Hematopoietic multipotent progenitor cell treated with erythropoietin and hydrocortisone succinate and interleukin-3 and kit ligand, for 4 days (in vitro differentiated cells): ENCODE measurements at places on chromosomes 7 and 10.
A peak's percentile ranks its signal among the peaks of the same experiment; 100 is the strongest.

DNA sequence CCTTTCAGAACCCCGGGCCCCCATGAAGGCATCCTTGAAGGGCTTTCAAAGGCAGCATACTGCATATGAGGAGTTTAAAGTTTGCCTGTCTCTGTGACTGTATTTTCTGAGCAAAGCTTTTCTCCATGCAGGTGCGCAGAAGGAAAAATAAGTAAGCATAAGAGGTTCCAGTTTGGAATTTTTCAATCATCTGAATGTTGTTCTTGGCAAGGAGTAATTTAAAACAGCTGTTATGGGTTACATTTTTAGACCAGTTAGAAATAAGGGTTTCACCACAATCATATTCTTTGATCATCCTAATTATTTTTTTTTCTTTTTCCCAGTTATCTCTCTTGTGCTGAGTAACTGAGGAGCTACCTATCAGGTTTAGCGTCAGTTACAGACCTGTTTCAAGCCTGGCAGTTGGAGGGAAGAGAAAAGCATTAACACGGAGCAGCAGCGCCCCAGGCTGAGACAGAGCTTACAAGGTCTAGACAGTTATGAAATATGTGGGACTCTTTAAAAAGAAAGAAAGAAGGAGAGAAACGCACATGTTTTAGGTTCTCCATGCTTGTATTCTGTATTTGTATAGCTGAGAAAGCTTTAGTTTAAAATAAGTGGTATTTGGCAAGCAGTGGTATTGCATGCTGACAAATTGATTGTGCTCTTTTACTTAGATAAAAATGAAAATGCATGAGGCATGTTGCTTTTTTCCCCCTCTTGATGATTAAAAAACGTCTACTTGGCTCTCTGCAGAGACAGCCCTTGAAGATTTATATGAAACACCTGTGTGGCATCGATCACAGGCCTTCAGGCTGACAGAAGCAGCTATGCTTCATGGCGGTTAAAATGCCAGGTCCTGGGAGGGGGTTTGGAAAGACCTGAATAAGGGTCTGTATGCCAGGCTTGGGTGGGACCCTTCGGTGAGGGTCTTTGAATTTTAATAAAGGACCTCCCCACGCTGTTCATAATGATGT lies 157.6 kb downstream of the GRK5 start:
- DNase-seq, result no peak

DNA sequence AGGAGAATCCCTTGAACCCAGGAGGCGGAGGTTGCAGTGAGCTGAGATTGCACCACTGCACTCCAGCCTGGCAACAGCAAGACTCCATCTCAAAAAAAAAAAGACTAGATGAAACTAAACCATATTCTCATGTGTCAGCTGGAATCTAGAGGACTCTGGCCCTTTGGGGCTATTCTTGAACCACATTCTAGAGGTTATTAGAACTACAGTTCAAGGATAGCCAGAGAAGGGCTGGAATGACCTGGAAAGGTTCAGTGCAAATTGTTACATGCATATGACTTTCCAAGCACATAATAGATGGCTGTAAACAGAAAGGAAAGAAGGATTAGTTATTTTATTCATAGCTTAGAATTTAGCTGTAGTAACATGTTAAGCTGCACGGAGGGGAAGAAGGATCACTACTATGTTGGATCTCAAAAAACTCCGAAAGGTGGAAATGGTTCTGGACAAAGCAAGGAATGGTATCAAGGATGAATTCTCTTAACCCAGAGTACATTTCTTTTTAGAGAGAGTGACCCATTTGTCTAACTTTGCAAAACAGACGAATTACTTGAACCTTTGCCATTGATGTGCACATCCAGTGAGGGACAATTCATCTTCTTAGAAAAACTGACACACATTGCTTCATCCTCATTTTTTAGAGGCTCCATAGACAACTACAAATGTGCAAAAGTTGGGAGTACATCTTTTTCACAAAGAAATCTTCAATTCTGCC lies 124.0 kb upstream of the SAMD8 start:
- DNase-seq, result no peak

DNA sequence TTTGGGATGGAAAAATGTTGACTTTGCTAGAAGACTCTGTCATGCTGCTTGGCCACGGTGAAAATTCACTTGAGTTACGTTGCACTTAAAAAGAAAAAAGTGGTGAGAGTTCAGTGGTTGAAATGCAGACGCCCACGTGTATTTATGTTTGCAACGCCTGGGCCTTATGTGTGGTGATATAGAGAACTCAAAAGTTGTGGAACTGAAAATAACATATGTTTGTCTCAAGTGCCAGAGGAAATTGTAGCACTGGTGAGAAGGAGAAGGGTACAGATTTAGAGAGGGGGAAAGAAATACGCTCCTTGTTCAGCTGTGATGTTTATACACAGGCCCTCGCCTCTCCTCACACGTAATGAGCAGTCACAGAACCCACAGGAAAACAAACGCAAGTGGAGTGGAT lies 73.6 kb downstream of the EMX2 start:
- no peak for DNase-seq

GRCh38 chr7:20598459-20599309 lies 16.8 kb upstream of the ABCB5 start:
- DNase-seq, result peak; percentile 87

DNA sequence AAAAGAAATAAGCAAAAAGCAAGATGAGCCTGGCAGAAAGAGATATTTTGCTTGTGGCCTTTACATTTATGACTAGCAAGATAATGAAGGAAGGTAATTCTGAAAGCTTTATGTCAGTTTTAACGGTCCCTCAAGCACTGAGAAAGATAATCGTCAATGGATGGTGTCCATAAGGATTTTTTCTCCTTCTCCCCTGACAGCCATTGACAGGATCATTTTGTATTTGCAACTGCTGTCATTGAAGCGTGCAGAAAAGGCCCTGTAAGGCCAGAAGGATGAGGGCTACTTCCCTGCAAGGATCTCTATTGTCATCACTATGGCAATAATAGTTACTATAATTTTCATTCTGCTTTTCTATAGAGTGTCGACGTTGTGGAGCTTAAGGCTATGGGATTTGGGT lies 994 bp upstream of the LRGUK start:
- DNase-seq, result no peak

DNA sequence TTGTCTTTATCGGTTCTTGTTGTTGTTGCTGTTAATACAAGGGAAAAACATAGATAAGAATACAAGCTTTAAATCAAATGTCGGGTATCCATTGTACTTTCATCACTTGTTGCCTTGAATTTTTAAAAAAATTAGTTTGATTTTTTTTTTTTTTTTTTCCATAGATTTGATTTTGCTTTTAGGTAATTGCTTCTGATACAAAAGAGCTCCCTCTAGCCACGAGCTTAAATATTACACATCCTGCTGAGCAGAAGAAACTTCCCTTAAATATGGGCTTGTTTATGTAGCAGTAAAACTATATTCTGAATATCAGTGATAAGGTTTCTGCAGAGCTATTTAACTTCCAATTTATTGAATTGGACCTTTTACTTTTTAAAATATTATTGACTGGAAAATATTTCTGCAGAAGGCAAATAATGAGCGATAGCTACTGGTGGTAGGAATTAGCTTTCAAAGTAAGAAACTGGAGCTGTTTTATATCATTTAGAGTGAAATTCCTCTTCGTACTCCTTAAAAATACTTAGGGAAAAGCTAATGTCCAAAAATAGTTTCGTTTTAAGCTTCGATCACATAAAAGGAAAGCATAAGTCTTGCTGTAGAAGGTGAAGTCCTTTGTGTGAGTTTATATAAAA lies 216.9 kb downstream of the POLR1F start:
- DNase-seq, result peak; percentile 71

DNA sequence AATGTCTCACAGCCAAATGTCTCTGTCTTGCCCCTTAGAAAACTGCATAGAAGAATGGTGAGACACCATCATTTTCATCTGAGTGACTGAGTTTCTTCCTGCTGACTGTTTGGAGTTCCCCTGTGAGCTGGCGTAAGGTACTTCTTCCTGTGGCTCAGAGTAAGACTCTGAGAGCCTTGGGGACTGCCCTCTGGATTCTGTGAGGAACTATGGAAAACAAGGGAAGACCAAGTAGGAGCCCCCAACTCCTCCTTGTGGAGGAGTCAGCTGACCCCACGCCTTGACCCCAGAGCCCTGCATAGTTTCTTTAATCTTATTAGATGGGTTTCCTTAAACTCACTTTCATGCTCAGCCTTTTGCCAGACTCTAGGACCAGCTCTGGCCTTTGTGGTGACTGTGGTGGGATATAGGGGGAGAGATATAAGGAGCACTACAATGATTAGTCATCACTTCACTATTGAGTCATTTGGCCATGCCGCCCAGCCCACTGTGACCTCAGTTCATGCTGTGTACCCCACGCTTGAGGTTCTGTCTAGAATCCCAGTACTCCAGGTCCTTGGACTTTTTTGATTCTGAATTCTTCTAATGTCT lies 51.8 kb upstream of the FAM133B start:
- DNase-seq, result peak; percentile 91

- DNase-seq, result no peak
These were observed 2.9 kb downstream of the GLCCI1 start for GRCh38 chr7:7971308-7972040.
